ENCODE measurements at places on chromosomes 1 and 21.

DNA sequence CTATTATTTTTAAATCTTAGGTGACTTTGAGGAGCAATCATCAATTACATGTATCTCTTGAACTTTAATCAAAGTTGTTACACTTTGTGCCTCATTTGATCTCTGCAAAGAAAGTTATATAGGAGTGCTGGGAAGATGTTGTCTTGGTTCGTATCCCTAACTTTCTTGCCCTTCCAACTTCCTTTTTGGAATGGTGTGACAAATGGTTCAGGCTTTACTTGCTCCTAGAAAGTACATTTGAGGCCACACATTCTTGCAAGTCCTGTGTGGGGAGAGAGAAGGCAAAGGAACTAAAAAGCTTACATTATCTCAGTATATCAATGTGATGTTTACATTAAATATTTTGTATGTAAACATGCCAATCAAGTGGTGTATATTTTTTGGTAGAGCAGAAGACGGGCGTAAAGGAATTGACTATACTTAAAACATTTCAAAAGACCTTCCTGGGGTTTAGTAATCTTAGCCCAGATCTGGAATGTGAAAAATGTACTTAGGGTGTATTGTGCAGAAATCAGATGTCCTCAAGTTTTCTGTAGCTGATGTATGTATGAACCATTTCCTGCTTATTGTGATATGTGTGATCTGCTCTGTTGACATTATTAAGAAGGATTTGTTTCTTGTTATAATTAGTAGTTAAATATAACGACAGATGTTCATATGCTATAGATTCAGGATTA is 59.2 kb downstream of the USP25 start:
- no peak for ATAC-seq

- ATAC-seq = peak; percentile 87
Observed at GRCh38 chr1:212291505-212292134, 6.4 kb downstream of the PPP2R5A start.

DNA sequence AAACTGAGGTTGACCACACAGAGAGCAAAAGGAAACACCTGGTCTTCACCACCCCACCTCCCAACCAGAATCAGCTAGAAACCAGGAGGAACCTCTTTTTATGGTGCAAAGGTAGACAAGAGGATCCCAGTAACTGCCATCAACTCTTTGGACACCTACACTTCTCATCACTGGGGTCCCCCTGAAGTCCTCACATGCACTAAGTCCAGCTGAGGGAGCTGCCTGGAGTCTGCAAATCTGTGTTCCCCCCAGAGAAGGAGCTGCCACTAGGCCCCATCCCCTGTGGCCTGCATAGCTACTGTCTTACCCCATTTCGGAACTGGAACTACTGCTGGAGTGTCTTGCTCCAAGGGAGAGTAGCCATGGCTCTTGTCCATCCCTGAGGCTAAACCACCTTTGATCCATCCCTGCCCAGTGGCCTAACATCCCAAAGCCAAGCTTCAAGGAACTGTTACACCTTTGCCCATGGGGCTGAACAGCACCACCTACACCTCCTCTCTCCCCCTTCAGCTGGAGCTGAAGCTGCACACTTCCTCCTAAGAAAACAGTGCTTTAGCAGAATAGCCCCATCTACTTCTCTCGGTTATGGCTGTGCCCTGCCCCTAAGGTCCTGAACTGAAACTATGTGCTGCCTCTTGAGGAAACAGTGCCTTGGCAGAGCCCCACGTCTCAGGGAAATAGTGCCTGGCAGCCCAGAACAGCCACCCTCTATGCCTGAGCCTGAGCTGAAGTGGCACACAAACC is 85.4 kb upstream of the CD53 start:
- ATAC-seq = no peak

DNA sequence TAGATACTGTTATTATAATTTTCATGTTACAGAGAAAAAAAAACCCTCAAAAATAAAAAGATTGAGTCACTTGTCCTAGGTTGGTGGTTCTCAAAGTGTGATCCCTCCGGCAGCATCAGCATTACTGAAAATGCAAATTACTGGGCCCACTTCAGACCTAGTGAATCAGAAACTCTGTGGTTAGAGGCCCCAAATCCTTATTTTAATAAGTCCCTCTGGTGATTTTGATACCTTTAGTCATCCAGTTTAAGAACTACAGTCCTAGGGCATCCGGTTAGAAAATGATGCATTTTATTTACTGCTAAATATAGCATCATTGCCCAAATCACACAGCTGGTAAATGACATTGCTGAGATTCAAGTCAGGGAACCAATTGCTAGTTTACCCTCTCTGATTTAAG is 203.7 kb upstream of the RUNX1 start:
- no peak for ATAC-seq

DNA sequence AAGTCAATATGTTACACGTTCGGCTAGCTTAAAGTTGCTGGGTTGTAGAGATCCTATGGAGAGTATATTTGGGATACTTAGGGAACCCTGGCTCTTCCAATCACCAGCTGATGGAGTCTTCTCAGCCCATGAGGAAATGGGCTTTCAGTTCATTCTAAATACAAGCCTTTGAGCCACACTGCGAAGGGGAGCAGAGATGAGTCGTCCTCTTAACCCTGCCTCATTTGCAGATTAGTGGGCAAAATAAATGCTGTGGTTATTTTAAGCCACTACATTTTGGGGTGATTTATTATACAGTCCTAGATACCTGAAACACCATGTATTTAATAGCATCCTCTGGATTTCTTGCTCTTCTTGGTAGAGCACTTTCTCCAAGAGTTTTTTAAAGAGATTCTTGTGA is 19.0 kb upstream of the VCAM1 start:
- no peak for ATAC-seq

- ATAC-seq = no peak
Observed at GRCh38 chr1:198186916-198187580, 30.2 kb downstream of the NEK7 start.

DNA sequence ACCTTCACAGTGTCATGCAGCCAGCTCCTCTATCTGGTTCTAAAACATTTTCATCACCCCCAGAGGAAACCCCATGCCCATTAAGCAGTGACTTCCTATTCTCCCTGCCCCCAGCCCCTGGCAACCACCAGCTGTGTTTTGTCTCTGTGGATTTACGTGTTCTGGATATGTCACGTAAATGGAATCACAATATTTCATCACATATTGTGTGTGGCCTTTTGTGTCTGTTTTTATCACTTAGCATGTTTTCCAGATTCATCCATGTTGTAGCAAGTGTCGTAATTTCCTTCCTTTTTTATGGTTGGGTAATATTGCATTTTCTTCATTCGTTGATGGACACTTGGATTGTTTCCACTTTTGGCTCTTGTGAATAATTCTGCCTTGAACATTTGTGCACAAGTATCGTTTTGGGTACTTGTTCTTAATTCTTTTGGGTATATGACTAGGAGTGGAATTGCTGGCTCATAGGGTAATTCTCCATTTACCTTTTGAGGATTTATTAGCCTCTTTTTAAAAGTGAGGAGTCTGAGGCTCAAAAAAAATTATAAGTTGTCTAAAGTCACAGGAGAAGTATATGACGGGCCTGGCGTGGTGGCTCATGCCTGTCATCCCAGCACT is 127.0 kb downstream of the MRPS6 start:
- no peak for ATAC-seq

- ATAC-seq = no peak
Observed at GRCh38 chr1:216246577-216247203, 176.6 kb downstream of the USH2A start.

DNA sequence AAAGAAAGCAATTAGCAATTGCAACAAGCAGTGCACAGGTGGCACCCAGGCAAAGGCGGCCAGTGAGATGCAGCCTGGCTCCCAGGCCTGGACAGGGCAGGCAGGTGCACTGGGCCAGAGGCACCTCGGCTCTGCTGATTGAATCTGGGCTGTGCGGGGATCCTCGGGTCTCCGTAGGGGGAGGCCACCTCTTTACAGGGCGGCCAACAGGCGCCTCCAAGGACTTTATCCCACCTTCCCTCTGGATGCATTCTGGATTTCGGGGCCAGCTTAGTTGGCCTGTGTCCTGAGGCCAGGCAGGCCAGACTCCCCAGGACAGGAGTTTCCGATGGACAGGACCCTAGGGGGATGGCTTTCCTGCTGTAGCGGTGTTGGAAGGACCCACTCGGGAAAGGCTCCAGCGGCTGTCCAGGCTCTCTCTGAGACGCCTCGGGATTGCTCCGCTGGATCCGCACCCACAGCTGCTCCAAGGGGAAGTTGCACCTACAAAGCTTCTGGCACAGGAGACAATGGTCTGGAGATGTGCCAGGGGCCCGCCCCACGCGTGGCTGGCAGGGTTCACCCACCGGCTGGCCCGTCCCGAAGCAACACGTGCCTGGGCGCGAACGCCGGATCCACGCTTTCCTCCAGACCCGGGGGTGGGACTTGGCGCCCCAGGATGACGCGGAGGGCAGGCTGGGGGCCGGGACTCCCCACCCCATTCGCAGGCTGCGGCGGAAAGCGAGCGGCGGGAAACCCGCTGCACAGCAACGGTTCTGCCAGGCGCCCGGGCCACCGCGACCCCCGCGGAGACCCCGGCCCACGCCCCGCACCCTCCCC is 810 bp downstream of the SLC19A1 start:
- ATAC-seq = peak; percentile 37

DNA sequence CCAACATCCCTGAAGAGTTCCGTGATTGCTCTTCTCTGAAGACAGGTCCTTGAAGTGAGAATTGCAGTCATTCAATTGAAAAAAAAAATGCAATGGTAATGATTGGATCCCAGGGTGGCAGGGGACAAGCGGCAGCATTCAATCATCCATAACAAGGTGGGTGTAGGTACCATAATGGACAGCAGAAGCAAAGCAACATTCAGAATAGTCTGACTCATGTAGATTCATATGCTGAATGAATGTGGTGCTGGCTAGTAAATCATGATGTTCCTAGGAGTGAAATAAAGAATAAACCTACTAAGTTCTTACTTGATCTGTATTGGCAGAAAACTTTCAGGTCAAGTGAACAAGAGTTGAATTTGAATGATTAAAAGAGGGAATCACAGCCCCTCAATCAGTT is 319.6 kb downstream of the GPATCH2 start:
- no peak for ATAC-seq

DNA sequence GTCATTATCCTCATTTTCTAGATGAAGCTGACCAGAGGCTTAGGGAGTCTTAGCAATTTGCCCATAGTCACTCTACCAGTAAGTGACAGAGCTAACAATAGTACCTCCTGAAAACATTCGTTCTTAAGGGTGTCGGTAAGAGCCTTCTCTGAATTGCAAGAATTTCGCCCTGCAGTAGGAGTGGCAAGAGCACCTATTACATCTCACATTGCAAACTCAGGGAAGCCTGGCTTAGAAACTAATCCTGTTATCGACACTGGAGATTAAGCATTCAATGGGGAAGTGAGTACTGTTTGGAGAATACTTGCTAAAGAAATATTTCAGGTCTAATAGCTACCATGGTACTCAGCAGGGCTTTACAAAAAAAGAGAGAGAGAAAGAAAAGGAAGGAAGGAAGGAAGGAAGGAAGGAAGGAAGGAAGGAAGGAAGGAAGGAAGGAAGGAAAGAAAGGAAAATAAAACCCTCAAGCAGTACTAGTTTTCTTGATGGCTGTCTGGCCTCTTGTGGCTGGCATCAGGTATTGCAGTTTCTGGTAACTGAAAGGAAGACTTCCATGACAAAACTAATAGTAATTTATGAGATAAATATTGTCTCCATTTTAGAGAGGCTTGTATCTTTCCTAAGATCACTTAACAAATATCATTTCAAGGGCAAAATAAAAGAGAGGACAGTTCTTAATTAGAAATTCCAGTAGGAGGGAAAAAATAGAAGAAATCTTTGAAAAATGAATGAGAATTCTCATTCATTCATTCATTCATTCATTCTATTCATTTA is 10.4 kb downstream of the C1orf226 start:
- ATAC-seq = peak; percentile 39

- no peak for ATAC-seq
Observed at GRCh38 chr1:50980505-50980904, 10.5 kb downstream of the CDKN2C start.

DNA sequence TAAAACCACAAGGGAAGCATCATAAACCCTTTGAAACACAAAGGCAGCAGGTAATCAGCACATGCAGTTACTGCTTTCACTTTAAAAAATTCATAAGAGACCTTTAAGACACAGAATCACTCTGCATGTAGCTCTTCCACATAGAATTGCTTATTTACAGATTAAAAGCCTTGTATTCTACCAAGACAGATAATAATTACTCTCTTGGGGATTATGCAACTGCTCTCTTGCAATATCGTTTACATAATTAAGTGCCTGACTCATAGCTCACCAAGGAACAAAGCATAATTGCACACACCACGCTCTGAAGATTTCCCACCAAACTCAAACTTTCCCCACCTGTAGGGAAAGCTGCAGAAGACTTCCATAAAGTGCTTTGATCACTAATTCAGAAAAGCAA is 87.9 kb downstream of the VAV3 start:
- ATAC-seq = peak; percentile 45

- no peak for ATAC-seq
Observed at GRCh38 chr1:62346886-62347285, 27.7 kb upstream of the KANK4 start.

DNA sequence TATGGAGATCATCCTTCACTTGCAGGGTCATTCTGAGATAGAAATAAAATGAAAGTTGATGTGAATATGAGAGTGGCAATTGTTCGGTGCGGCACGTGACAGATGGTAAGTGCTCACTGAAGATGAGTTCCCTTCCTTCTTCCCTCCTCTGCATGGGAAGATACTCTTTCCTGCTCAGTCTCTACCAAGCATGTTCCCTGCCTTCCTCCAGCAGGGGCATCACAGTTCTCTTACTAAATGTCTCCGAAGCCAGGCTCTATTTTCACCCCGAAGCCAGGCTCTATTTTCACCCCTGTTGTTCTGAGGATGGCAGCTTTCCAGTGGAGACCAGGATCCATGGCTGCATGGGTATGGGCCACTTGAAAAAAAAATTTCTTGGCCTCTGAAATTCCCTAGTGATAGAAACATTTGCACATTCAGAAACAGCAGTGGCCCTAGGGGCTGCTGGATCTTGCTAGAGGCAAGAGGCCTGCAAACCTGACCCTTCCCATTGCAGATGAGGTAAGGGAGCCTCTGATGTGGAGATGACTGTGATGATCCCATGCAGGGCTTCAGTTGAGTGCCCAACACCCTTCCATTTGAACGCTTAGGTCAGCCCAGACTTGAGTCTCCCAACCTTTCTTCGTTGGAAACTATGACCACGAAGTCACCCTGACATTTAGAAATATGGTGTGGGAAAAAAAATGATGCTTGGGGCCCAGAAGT is 123.7 kb upstream of the HMGB4 start:
- peak; percentile 87 for ATAC-seq

Measured in motor neuron (in vitro differentiated cells).